NCI-H524 treated with DMSO at 0.1 percent for 48 hours (cell line): ENCODE measurements at places on chromosomes 1 and 21.

- DNase-seq, result no peak
These were observed 148.7 kb upstream of the NR5A2 start for GRCh38 chr1:199878823-199879222.

DNA sequence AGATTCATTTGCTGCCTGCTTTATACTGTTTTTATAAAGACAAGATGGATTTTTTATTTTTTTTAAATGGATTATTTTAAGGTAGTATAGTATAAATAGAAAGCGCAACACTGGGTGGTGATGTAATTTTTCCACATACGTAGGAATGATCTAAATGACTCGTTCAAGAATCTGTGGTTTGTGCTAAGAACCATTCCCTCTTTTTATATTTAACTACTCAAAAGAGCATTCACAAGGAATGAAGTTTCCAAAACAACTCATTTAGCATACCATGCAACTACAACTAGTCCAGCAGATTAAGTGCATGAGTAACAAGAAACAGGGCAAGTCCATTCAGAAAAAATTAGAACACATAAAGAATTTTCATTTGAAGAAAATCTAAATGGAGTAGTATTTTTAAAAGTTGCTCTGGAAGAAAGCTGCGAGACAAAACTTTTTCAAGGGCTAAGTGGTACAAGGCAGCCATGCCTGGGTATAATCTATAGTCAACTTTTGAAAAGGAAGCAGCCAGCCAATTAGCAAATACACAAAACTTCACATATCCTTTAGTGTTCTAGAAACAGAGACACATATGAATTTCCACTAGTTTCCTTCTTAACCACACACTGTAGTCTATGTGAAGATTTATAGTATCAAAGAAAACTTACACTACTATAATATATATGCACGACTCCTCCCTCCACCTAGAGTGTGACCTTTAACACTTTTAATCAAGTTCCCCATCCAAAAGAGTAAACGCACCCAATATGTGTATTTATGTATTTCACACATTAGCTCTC, 23.4 kb downstream of the GTF2B start:
- no peak for DNase-seq

DNA sequence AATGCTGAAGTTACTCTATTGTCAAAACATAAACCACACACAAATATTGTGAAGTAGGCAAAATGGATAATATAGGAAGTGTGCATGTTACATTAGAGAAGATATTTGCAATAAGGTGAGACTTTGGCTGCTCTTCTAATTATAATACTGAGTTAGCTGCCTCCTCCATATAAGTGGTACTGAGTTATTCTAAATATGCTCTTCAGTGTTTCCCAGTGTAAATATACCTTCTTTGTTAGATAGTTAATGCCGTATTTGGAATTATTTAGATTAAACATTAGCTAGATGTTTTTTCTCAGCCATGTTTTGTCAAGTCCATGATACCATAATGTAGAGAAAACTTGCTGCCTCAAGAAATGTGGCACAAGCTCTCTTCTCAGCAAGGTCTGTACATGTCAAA, 186.4 kb downstream of the PTPRC start:
- DNase-seq, result no peak

DNA sequence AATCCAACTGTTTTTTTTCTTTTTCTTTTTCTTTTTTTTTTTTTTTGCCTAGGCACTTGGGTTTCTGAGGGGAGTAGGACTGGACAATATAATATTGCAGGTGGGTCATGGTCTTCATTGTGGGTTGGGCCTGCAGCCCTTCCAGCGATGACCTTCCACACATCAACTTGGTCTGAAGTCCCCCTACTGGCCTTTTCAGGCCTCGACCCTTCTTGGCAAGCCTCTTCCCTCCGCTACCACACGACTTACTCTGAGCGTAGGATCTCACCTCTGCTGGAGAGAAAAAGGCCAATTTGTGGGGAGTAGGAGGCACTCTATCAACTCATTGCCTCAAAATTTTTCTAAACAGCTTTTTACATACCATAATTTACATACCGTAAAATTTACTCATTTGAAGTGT, 51.1 kb upstream of the GRIK3 start:
- DNase-seq, result no peak

DNA sequence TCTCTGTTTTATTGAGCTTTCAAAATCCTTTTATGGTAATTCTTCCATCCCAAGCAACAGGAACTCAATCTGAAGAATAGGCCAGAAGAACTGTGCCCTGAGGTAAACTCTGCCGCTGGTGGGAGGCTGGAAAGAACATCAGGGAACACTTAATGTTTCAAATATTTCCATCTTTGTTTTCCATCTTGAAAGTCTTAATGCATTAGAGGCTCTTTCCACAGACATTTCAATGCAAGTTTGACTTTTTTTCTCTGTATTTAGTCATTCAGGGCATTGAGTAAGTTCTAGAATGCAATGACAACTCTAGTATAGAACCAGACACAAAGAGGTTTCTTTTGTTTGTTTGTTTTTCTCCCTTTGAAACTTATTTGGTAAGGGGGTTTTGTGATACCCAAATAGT, 61.5 kb downstream of the KIAA0040 start:
- no peak for DNase-seq

- no peak for DNase-seq
These were observed 34.5 kb upstream of the TDRD10 start for GRCh38 chr1:154467434-154468102.

GRCh38 chr1:241926141-241926540, 31.4 kb upstream of the BECN2 start:
- DNase-seq, result no peak

DNA sequence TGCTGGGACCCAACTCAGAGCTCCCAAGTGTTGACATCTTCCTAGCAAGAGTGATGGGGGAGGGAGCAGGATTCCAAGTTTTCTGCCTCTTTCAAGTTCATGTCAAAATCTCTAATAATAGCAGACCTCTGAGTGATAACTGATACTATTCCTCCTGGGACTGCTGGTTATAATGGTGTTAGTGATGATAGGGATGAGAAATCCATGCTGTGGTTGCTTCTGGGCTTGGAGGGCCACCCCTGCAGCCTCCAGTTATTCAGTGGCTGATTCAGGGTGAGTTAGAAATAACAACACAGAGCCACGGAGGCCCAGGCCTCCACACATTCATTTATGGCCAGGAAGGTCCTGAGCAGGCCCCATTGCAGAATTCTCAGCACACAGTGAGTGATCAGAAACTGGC, 40.6 kb upstream of the ARTN start:
- DNase-seq, result no peak

DNA sequence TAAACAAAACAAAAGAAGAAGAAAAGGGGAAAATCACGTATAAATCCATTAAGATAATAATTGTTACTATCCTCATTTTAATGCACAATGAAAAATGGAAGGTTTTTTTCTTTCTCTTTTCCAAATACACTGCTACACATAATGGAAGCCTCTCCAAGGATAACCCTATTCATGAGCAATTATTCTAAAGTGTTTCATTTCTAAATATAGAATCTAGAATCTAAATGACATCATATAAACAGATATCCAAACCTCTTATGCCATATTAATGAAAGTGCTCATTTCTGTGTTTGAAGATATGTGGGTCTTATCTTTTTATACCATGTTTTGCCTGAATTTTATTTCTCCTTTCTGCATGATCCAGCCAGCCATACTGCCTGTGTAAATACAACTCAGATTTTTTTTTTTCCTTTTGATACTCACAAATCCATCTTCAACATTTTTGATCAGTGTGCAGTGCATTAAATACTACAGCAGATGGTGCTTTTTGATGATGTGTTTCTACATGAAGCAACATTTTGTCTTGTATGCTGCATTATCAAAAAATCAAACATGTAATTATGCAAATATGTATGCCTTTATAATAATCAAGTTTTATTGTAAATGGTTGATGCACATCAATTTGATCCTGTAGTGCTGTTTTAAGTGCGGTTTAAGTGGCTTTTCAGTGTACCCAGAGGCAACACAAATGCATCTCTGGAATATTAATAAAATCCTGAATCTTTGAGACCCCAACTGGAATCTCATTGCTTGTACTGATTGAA, 625.6 kb upstream of the PTBP2 start:
- no peak for DNase-seq

- no peak for DNase-seq
These were observed 6.2 kb downstream of the KCNK1 start for GRCh38 chr1:233620065-233620464.

DNA sequence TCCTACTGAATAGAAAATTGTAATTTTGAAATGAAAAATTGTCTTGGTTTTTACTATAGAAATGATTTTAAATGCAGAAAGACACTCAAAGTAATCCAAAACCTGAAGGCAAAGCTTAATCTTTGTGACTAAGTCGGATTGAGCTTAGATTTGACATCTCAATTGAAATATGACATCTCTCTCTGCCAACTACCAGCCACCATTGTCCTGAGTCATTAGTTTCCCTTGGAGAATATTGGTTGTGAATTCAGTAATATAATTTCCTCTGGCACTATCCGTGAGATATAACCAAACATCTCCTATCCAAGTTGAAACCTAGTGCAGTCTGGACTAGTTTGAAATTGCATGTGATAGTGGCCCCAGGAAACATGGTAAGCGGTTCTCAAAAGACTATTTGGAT, 37.1 kb downstream of the PLA2G4A start:
- DNase-seq, result no peak
